ENCODE measurements at places on chromosomes 16 and 17. TPM values are rescaled to one million over a fixed set of nuclear protein-coding genes. Genes with fewer than 3 reads are reported as not detected.

DNA sequence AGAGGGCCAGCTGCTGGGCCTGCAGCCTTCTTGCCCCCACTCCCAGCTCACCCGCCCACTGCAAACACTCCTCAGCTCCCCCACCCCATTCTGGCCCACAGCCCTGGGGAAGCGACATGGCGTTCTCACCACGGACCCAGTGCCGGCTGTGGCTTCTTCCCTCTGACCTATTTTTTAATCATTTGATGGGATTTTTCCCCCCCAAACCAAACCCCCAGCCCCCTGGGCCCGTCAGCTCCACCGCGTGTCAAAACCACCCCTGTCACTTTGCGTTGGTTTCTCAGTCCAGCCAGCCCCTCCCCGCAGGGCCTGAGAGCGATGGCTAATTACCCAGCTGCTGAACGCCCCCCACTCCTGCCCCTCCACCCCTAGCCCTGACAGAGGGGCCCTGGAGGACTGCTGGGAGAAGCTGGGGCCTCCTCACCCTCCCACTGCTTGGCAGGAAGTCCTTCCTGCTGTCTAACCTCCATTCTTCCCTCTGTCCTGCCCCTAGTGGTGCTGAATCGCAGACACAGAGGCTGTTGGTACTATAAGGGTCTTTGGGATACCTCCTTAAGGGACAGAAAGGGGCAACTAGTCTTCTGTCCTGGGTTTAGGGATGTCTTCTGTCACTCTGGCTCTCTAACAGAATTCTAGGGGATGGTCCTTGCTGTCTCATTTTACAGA lies 7.5 kb upstream of the TBX21 start:
- DNase-seq, result no peak

GRCh38 chr17:7947651-7948050 lies 15.6 kb downstream of the CNTROB start:
- DNase-seq, result no peak

- DNase-seq, result no peak
These were observed 1.4 kb downstream of the DNASE1L2 start for GRCh38 chr16:2237493-2238149.

DNA sequence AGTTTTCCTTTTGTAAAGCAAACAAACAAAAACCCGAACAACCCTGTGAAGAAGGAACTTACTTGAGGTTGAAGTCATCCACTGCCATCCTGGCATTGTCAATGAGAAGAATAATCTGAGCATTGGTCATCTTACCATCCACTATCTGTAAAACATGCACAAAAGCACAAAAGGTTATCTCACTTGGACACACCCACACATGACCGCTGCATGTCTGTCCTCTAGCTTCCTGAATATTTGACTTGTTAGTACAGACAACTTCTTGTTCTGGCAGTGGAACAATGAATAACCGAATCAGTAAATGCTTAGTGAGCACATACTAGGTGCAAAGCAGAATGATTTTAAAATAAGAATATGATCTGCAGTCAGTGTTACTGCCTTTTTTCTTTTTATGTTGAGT lies 6.1 kb downstream of the KRT23 start:
- DNase-seq, result no peak

DNA sequence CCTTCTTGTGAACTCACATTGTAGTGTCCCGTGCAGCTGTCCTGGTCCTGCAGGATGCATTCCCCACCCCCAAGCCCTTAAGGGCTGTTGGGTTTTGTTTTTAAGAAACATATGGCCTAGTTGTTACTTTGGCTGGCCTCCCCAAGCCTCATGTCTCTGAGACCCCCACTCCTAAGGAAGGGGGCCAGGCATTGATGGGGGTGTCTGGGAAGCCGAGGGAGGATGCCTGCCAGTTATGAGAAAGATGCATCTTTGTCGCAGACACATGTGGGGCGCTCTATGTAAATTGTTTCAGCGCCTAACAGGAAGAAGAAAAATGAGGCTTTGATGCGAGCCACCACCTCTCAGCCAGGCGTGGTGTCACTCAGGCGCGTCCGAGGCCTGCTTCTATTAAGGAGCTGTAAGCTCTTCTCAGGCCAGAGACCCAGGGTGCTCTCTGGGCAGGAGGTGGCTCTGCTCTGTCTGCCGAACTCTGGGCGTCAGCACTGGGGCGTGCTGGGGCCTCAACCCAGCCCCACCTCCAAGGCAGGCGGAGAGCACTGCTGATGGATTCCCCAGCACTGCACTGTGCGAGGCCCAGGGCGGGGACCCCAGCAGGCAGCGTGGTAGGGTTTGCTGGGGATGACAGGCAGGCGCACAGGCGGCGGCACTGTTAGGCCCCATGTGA lies 70.6 kb downstream of the SREBF1 start:
- DNase-seq, result no peak

DNA sequence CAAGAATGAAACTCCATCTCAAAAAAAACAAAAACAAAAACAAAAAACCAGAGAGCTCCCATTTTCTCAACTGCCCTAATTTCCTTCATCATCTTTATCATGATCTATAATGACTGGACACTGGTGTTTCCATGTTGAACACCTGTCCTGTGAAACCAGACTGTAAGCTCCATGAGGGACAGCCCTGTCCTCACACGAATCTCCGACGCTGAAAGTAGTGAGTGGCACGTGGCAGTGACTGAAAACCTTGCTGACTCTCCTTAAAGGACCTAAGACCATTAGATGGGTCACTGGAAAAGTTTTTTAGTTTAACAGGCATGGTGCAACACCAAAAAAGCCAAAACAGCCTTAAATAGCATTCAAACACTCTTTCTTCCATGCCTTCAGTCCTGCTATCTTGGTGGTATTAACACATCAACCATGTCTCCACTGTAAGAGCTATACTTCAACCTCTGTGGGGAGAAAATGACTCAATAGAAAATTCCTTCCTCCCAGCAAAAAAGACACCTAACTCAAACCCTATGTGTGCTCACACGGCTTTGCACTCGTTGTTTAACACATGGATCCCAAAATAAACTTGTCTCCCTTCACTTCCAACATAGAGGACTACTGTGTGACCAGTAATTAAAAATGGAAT lies 8.3 kb downstream of the AXIN2 start:
- no peak for DNase-seq

GRCh38 chr16:48326915-48327314 lies 58.3 kb downstream of the SIAH1 start:
- DNase-seq, result no peak

GRCh38 chr17:6712058-6712853 lies 913 bp downstream of the SLC13A5 start:
- no peak for DNase-seq

The PIPOX gene
- total RNA-seq, result 2.4 TPM

The SLC16A11 gene
- total RNA-seq, result 1.4 TPM

The DNAH3 gene
- total RNA-seq, result not detected
